ENCODE measurements at places on chromosomes 1 and 21.

- DNase-seq: no peak
These were observed 27.2 kb downstream of the IGFN1 start for GRCh38 chr1:201217851-201218250.

DNA sequence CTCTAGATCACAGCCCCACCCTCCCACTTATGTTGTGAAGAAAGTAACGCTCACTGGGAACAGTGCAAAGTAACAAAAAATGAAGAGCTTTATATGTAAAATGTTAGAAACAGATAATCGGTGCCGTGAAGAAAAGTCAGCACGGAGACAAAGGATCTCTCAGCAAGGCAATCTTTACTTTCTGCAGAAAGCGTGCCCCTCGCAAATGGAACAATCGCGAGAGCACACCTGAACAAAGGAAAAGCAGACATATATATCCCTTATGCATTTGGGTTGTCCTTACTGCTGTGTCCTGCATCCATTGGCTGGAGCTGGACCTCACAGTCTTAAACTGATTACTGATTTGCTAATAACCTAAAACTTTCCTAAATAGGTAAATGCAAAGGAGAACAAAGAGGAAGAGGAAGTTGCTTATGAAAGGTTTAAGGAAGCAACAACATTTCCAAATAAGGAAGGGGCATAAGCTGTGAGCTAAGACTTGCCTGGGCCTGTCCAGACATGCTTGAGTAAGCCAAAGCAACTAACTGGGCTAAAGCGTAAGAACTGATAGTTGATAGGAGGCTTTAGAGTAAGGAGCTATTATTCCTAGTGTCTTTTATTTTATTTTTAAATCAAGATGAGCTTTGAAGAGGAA, 89.7 kb downstream of the GTF2B start:
- no peak for DNase-seq

DNA sequence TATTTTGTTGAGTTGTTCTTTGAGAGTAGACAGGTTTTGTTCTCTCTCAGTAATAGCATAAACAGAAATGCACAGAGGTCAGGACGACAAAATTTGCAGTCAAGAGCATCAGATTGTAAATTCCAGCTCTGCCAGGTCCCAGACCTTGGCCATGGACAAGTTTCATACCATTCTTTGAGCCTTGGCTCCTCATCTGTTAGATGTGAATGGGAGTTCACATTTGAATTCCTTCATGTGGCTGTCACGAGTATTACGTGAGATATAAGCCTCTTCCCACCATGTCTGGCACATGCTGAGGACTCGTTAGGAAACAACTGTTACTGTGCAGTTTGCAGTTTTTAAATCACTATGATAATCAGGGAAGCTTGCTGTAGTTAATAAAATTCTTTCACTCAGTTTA, 93.2 kb upstream of the KCTD3 start:
- no peak for DNase-seq

GRCh38 chr1:224212618-224213061, 29.6 kb downstream of the DEGS1 start:
- no peak for DNase-seq

Measured in stimulated activated CD4-positive, alpha-beta T cell treated with anti-CD3 and anti-CD28 coated beads, Interleukin-1b, Interleukin-23, amount 100 ng/mL, for 1 hour (primary cell).